Suppressor macrophage treated with lipopolysaccharide for 4 hours (primary cell): ENCODE measurements at places on chromosomes 16 and 17.
A peak's percentile ranks its signal among the peaks of the same experiment; 100 is the strongest.

DNA sequence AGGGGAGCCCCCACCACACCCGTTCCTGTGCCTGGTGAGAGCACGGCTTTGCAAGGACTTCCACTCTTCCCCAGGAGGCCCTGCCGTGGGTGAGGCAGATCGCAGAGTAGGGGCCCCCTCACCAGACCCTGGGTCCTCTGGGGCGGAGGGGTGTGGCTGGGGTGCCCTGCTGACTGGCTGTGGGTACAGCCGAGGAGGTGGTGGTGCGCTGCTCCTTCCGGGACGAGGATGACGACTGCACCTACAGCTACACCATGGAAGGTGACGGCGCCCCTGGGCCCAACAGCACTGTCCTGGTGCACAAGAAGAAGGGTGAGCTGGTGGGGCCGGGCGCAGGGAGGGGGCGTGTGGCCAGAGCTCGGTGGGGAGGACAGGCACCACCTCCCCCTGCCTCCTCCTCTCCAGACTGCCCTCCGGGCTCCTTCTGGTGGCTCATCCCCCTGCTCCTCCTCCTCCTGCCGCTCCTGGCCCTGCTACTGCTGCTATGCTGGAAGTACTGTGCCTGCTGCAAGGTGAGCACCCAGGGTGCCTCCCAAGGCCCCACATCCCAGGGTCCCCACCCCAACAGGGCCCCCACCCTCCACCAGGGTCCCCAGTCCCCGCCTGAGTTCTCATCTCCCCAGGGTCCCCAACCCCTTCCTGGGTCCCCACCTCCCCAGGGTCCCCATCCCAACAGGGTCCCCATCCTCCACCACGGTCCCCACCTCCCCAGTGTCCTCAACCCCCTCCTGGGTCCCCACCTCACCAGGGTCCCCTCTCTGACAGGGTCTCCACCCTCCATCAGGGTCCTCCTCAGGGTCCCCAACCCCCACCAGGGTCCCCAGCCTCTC lies 16.1 kb downstream of the ITGB4 start:
- DNase-seq: no peak

DNA sequence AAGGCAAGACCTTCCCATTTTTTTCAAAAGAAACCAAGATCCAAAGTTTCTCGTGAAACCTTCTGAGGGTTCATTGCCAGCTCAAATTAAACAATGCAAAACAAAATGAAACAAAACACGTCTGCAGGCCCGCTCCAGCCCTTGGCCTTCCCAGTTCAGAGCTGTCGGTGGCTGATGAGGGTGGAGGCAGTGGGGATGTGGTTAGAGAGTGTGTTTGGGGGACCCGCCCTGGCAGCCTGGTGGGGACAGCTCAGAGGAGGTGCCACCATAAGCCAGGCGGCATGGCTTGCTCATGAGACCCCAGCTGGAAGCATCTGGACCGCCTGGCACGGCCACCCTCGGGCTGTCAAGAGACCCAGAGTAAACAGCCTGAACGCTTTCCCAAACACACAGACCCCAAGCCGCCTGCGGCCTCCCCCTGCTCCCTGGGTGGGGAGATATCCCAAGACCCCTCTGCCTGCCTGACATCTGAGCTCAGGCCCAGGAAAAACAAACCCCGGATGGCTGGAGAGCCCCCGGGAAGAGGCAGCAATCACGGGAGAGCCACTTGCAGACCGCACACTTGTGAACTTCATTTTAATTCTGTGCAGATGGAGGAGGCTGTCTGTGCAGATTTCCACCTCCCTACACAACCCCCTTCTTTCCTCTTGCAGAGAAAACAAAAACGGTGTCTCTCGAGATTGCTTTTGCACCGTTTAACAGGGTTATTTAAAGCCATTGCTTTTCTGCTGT lies 35.4 kb upstream of the LITAF start:
- no peak for DNase-seq

GRCh38 chr16:86964796-86965241 lies 352.4 kb downstream of the C16orf95 start:
- no peak for DNase-seq

- no peak for DNase-seq
Observed at GRCh38 chr17:33178681-33179080, 114.4 kb downstream of the ASIC2 start.

DNA sequence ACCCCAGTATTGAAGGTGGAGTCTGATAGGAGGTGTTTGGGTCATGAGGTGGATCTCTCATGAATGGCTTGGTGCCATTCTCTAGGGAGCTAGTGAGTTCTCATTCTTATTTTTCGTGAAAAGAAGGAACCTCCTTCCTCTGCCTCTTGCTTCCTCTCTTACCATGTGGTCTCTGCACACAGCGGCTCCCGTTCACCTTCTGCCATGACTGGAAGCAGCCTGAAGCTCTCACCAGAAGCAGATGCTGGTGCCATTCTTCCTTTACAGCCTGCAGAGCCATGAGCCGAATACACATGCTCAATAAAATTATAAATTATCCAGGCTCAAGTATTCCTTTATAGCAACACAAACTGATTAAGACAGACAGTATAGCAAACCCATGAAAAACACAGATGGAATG lies 545.1 kb upstream of the C16orf82 start:
- no peak for DNase-seq

DNA sequence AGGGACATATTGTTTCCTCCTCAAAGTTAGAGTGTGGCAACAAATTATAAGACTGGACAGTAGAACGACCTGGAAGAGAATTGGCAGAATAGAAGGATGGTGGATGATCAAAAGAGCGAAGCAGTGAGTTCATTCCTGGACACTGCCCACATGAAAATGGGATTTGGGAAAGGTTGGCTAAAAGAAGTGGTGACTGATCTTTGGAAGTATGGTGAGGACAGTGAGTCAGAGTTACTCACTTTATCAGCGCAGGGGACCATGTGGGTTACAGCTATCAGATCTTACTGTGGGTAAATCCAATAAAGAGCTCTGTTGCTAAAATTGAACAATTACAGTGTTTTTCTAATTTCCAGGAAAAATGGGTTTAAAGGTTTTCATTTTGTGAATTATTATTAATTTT lies 2.7 kb upstream of the TANC2 start:
- DNase-seq: no peak

DNA sequence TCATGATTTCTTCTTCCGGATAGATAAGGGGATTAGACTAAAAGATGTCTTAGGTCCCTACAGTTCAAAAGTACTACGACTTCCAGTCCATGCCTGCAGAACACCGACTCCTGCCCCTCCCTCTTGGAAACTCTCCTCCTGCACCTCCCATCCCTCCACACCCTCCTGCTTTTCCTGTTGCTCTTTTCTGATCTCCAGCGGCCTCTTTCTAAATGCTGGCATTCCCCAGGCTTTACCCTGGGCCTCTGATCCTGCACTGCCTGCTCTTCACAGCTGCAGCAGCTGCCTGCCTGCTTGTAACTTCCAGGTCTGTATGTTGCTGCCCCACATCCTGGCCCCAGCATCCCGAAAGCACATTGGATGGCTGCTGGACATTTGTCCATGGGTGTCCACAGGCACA lies 154.2 kb downstream of the KCNJ12 start:
- DNase-seq: no peak

- DNase-seq: no peak
Observed at GRCh38 chr17:17569691-17570090, 21.8 kb downstream of the PEMT start.

GRCh38 chr16:4016658-4017057 lies 99.6 kb downstream of the ADCY9 start:
- DNase-seq: peak; percentile 82

GRCh38 chr17:7383742-7384488 lies 3.0 kb downstream of the TNK1 start:
- DNase-seq: peak; percentile 40

GRCh38 chr17:30165147-30165546 lies 48.5 kb downstream of the NSRP1 start:
- DNase-seq: no peak

GRCh38 chr17:69947027-69947759 lies 127.8 kb upstream of the KCNJ16 start:
- DNase-seq: no peak

DNA sequence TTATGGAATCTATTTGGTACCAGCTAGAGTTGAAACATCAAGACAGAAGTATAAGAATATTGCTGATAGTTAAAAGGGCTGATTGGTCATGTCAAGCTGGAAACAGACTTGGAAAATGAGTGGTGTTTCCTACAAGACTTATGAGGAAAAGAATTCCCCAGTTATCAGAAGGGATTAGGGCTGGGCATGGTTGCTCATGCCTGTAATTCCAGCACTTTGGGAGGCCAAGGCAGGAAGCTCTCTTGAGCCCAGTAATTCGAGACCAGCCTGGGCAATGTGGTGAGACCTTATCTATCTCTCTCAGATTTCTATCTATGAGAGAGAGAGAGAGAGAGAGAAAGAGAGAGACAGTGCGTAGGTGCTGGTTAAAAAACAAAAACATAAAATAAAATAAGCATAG lies 139.5 kb upstream of the PMFBP1 start:
- no peak for DNase-seq

DNA sequence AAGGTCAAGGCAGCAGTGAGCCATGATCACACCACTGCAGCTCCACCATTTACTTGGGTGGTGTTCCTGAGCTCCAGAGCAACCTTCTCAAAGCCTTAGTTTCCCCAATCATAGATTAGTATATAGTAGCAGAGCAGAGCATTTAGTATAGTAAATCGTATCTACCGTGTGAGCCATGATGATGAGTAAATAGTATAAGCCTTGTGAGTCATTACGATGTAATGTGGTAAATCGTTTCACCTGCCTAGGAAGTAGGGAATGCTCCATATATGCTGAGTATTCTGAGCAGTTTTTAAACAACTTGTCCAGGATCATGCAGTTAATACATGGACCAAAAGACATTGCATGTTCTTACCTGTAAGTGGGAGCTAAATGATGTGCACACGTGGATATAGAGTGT lies 66.4 kb downstream of the SCNN1B start:
- no peak for DNase-seq

- no peak for DNase-seq
Observed at GRCh38 chr16:81832801-81833547, 53.9 kb downstream of the PLCG2 start.

DNA sequence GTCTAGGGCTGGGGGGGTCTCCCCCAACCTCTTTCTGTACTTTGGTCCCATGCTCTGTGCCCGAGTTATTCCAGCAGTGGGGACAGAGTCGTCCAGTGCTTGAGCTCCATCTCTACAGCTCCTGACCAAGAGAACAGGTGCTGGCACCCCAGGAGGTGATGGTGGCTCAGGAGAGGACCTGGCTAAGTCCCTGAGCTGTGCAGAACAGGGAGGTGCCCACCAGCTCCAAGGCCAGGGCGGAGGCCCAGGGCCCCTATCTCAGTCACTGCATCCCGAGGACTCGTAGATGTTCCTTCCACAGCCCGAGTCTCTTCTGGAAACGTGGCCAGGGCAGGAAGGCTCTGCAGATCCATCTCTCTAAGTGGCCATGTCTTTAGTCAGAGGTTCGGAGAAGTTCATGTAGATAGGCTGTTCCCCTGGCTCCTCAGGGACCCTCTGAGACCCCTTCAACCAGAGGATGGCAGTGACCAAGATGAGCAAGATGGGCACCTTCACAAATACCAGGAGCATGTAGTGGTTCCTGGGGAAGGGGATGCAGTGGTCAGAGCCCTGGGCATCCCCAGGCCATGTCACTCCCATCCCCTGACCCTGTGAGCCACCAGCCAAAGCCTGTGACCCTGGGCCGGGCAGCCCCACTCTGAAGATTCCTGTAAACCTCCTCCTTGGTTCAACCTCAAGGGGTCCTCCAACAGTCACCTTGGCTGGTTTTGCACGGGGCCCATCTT lies 8.7 kb downstream of the CD300LB start:
- no peak for DNase-seq

GRCh38 chr17:79832218-79833109 lies 6.8 kb downstream of the CBX4 start:
- DNase-seq: no peak

DNA sequence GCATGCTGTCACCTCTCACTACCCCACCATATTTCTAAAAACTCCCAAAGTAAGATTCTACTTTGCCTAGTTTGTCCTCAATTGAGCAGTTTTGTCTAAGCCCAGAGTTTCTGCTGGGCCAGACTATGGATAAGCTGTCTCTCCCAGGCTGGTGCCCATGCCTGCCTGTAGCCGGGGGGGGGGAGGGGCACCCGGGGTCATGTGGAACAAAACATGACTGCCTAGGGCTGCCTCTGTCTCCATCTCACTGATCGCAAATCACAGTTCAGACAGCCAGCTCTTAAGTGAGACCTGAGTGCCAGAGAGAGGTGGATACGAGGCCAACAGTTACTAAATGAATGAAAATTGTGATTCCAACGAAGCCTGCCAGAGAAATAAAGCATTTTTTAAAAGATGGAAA lies 78.8 kb upstream of the RPRML start:
- no peak for DNase-seq

DNA sequence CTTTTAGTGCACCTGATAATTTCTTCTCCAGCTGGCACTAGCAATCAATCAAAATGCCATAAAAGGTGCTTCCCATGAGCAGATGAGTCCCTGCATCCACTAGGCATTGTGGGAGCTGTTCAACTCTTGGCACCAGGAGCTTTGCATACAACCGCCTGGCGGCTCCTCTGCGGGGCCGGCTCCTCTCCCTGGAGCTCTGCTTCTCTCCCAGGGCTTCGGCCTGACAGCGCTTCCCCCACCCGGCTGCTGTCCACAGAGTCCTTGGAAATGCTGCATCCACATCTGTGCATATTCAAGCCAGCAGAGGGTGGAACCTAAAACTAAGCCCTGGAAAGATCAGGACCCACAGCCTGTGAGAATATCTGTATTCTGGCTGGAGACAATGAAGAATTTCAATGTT lies 62.9 kb downstream of the LMF1 start:
- DNase-seq: no peak

DNA sequence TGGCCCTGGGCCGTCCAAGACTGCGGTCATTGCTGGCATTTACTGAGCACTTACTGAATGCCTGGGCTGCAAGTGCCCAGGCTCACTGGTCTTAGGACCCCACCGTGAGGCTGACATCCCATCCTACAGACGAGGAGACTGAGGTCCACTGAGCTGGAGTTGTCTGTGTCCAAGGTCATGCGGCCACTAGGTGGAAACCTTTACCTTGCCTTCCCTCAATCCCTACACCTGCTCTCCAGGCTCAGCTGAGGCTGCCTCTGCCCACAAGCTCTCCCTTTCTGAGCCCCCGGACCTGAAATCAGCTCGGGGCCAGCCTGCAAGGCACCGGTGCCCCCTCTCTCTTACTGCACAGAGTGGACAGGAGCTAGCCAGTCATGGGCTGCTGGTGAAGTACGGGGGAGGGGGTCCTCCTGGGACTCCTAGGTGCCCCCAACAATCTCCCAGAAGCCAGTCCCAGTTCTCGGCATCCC lies 1.5 kb downstream of the CASKIN1 start:
- peak; percentile 27 for DNase-seq

DNA sequence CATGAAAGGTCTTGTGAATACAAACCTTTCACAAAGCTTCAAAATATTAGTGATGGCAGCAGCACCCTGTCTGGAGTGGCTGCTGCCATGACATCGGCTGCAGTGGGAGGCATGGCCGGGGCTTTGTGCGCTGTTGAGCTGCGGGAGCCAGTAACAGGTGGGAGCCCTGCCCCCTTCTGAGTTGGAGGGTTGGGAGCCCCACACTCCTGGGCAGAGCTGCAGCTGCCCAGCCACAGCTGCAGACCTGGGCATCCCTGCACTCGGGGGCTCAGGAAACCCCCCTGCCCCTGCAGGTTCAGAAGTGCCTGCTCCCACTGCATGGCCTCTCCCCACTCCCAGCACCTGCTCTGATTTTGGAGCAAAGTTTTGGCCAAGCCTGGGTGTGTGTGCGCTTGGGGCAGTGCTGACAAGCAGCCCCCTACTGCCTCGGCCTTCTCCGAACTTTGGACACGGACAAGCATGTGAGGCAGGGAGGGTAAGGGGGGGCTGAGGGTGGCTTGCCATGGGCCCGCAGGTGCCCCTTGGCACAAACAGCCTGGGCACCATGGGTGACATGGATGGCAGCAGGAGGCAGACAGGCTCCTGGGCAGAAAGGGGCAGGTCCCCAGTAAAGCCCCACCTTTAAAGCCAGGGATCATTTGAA lies 42.7 kb downstream of the IST1 start:
- no peak for DNase-seq
